ENCODE measurements at places on chromosomes 1 and 21.

DNA sequence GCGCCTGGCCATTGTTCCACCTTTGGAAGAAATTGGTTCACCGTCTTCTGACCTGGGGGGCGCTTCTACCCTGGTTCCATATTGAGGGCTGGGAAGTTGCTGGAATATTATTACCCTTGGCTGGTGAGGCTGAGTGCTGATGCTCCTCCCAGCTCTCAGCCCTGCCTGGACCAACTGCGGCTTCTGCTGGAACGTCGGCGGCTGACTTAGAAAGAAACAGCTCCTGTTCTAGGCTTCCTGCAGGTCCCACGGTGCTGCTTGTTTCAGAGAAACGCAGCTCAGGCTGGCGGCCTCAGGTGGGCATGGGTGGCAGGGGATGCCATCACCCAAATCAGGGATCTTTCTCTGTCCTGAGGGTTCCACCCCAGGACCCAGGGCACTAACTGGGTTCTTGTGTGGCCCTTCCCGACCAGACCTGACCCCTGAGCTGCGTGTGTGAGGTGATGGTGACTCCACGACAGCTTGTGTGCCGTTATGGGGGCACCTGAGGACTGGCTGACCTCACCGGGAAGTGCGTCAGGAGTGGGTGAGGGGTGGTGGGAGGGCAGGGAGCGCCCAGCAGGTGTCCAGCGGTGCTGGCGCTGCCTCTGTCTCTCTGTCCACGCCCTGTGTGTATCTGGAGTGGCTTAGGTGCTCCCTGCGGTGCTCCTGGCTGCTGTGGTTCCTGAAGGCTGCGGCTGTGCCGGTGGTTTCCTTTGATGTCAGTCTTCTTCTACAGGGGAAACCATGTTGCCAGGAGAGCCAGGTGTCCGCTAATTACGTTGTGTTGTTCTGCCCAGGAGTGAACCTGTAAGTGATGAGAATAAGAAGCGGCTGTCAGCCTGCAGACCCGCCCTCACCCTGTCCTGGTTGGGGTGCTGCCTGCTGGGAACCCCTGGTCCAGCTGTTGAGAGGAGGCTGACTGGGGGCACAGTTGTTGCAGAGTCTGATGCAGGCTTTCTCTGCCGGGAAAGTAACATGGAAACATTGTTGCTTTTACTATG is 8.9 kb downstream of the SKI start:
- DNase-seq: no peak

GRCh38 chr1:10528066-10529014 is 53.6 kb downstream of the PEX14 start:
- no peak for DNase-seq

DNA sequence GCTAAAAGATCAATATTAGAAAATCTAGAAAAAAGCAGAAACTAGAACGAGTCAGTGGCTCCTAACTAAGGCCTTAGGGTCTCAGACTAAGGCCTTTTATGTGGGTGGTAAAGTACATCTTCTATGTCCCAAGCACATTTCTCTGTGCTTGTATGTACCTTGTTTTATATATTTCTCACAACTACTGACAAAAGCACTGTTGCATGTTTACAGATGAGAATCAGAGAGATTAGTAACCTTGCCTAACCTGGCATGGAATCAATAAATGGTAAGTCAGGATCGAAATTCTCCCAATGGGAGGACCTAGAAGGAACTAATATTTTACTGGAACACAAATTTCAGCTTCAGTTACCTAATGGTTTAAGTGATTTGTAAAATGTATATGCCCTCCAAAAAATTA is 160.9 kb downstream of the FGGY start:
- DNase-seq: no peak

GRCh38 chr1:234309243-234309597 is 64.0 kb upstream of the COA6 start:
- DNase-seq: no peak

- no peak for DNase-seq
Observed at GRCh38 chr1:43636006-43636641, 13.8 kb upstream of the KDM4A start.

DNA sequence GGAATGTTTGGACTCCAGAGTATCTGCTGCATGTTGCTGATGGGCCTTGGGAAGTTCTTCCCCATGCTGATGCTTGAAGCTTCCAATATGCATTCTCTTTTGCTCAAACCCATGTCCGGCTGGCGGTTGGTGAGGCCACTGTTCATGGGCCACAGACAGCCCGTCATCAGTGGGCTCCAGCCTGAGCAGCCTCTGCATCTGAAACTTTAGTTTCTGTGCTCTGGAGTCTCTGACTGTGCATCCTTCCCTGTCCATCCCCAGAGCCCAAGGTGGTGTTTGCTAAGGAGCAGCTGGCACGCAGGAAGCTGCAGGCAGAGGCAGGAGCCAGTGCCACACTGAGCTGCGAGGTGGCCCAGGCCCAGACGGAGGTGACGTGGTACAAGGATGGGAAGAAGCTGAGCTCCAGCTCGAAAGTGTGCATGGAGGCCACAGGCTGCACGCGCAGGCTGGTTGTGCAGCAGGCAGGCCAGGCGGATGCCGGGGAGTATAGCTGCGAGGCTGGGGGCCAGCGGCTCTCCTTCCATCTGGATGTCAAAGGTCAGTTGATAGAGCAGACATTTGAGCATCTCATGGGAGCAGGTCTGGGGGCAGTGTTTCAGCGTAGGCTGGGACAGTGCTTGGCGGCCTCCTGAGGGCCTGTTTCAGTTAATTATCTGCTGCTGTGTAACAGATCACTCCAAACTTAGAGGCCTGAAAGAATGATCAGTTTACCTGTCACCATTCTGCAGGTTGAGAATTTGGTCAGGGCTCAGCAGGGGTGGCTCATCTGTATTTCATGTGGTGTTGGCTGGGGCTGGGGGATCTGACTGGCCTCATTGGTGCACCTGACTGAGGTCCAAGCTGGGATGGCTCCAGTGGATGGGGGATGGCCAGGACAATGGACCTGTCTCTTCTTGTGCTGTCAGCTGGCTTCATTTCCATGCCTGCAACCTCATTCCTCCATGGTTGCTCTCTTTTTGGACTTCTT is 16.6 kb downstream of the OBSCN start:
- no peak for DNase-seq

GRCh38 chr1:33181921-33182341 is at the start of gene TRIM62:
TRIM62 (minus strand) TSS chr1:33182043; CDS start chr1:33181432, 611 bp downstream.
- peak; percentile 64 for DNase-seq

GRCh38 chr1:201608635-201609395 is 69.9 kb downstream of the NAV1 start:
- DNase-seq: no peak

DNA sequence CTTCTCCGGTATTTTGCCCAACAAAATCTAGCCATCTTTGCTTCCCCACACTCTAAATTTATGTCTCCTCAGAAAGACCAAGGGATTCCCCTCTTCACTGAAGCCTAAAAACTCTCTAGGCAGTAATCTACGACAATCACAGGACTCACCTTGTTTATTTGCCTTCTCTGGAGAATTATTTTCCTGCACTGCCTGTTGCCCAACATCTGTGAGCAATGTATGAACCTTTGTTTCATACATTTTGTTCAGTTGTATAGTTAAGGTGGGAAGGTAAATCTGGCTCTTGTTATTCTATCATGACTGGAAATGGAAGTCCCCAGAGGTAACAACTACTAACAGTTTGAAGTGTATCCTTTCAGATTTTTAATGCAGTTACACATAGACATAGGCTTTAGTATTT is 2.2 kb downstream of the COPA start:
- DNase-seq: no peak

DNA sequence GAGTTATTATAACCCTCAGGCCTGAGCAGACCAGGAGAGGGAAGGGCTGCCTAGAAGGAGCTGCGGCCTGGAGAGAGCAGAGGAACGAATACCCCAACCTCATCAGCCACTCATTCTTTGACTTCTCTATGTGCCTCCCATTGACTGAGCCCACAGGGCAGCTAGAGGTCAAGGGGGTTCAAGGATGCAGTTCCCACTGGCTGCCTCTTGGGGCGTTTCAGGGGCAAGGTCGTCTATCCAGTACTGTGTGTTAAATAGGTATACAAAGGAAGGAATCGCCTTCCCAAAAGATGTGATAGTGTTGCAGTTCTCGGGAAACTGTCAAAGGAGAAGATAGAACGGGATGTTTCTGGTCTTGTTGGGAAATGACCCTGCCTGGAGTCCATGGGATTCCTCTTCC is 250.6 kb downstream of the PRDM2 start:
- DNase-seq: no peak

DNA sequence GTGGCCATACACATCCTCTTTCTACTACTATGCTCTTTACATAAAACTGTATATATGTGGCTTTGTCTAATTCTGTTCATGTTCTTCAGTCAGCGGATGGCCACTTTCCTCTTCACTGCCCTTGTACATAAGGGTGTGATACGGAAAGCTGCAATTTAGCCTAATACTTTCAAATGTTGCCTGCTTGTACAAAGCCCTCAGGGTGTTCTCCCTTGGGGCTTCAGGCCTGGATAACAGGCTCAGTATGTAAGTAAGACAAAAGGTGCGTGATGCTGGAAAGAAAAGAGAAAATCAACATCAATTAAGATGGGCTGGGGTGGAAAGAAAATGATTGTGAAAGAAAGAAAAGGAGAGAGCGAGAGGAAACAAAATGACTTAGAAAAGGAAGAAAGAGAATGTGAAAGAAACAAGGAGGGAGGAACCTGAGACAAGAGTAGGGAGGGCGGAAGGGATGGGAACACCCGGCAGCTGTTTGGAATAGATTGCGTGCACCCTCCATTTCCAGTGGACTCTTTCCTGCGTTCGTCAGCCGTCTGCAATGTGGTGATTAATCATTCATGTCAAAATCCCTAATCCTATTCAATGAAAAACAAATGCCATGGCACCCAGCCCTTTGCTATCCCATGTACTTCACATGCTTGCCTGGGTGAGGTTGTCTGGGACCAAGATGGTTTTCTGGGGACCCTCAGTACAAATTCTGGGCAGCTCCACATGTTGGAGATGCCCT is 553.6 kb downstream of the NUF2 start:
- DNase-seq: no peak

DNA sequence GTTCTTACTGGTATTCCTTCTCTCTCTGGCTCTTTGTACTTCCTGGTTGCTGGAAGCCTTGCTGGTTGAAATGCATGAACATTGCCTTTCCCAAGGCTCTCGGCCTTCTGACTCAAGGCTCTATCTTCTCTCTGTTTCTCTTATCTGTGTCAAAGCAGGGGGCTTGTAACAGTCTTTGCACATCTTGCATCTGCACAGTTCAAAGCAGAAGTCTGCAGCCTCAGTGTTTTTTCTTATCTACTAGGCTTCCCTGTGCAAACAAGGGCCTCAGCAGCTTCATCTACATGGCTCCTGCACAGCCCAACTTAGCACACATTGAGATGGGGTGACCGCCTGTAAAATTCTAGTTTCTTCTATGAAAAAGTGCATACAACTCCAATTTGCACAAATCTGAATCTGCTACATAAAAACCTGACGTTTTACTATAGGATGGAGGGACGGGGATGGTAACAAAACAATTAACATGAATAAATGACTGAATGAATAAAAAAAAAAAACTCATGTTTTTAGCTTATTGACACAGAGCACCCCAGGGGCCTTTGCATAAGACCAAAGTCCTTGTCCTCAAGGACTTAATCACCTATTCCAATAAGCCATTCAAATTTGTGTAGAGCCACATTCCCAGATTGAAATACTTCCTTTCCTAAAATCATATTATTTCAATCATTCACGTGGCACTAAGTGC is 458.3 kb downstream of the LMO4 start:
- no peak for DNase-seq

GRCh38 chr1:17287130-17287776 is 20.7 kb upstream of the PADI4 start:
- no peak for DNase-seq

GRCh38 chr1:162717548-162718184 is 72.8 kb upstream of the HSD17B7 start:
- DNase-seq: no peak

GRCh38 chr1:219773775-219774174 is 154.6 kb downstream of the SLC30A10 start:
- DNase-seq: no peak

DNA sequence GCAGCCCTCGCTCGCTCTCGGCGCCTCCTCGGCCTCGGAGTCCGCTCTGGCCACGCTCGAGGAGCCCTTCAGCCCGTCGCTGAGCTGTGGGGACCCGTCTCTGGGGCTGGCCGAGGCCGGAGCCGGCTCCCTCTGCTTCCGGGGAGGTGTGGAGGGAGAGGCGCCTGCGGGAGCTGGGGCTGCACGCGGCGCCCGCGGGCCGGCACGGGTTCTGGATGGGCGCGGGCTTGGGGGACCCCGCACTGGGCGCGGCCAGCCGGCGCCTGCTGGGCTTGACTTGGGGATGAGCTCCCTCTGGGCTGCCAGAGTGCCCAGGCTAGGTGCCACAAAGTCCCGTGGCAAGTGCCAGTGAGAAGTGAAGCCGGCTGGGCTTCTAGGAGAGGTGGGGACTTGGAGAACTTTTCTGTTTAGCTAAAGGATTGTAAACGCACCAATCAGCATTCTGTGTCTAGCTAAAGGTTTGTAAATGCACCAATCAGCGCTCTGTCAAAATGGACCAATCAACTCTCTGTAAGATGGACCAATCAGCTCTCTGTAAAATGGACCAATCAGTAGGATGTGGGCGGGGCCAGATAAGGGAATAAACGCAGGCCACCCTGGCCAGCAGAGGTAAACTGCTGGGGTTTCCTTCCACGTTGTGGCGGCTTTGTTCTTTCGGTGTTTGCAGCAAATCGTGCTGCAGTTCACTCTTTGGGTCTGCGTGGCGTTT is 20.2 kb downstream of the EXOC8 start:
- no peak for DNase-seq

GRCh38 chr1:39076127-39076798 is 50.1 kb downstream of the NDUFS5 start:
- no peak for DNase-seq

- DNase-seq: no peak
Observed at GRCh38 chr21:42703136-42703908, 49.9 kb downstream of the PDE9A start.

DNA sequence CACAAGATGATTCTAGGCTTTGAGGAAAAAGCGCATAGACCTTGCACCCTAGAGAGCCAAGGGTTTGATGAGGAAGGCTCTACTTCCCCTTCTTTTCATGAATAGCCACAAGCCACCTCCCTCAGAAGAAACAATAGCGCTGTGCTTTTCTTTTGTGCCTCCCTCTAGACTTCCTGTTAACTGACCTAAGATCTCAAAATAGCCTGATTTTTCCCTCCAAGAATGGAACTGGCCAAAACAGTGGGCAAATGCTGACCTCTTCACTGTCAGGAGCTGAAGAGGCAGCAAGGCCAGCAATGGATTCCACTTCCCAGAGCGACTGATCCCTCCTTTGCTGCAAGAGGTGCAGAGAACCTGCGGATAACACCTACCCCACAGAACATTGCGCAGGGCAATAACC is 362.8 kb downstream of the KCNH1 start:
- DNase-seq: no peak

DNA sequence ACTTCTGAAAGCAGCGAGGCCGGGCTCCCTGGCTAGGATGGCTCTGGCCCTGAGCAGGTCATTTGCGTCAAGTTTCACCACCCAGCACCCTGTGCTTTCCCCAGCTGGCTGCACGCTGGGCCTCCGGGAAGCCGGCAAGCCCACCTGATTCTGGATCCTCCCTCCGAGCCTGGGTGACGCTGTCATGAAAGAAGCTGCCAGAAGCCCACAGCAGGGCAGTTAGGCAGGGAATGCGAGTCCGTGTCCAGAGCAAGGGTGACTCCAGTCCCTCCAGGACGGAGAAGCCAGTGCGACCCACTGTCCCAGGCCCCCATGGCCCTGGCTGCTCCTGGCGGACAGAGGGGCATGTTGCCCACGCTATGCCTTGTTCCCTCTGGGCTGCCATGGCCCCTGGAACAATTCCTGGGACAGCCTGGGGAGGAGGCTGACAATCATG is 44.4 kb upstream of the PCBP3 start:
- DNase-seq: no peak
